ENCODE measurements at places on chromosomes 5 and 9.

- peak; percentile 20 for DNase-seq
Observed at GRCh38 chr5:94908889-94909480, 290.5 kb downstream of the SLF1 start.

DNA sequence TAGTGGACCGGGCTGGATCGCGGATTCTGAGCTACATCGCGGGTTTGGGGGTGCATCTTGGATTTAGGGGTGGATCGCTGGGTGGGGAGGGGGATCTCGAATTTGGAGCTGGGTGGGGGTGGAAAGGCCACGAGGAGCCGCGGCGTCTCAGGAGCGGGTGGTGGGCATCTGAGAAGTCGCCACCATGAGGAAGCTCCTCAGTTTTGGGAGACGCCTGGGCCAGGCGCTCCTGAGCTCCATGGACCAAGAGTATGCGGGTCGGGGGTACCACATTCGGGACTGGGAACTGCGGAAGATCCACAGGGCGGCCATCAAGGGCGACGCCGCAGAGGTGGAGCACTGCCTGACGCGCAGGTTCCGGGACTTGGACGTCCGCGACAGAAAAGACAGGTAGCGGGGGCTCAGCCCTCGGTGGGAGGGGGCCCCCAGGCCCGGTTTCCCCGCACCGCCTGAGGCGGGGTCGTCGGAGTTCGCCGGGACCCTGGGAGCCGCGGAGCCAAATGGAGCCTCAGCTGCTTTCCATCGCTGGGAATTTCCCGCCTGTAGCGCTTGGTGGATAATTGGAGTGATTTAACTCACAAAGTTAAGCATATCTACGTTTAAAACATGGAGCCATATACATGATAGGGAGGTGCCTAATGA, 376 bp downstream of the ANKRD18B start:
- DNase-seq, result peak; percentile 12

GRCh38 chr9:121972501-121972981, 120.6 kb downstream of the TTLL11 start:
- DNase-seq, result no peak

DNA sequence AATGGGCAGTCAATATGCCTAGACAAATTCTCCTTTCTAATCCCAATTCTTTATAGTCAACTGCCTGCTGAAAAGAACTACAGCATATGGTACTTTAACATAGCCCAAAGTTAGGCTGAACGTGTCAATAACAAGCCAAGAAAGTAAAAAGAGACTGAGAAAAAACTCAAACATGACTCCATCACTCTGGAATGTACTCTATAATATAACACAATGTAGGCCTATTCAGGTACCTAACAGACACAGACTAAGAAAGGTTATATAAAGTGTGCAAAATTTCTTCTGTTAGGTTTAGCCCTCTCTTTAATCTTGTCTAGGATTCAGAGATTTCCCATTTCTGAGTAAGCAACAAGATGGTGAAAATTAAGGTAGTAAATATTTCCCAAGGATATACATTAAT, 209.7 kb upstream of the PRR16 start:
- DNase-seq, result no peak

GRCh38 chr5:109468737-109469420, 59.1 kb upstream of the PJA2 start:
- DNase-seq, result peak; percentile 85

GRCh38 chr5:73451224-73452130, 2.9 kb upstream of the FOXD1 start:
- DNase-seq, result peak; percentile 71

DNA sequence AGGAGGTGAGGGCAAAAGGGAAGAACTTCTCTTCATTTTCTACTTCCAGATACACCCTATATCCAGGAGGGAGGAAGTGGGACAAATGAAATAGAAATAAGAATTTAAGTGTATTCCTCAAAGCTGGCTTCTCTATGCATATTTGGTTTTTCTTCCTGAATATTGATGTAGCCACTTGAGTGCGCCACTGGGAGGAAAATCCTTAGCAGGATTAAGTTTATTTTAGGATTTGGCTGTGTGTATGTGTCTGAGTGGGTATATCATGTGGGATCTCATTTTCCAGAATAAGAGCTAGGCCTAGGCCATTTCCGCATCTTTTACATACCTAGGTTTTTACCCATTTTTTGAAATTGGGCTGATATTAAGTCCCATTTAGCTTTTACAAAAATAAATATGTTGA, 42.5 kb downstream of the MAP1B start:
- no peak for DNase-seq

All from HEK293T (cell line).